ENCODE measurements at places on chromosomes 2 and 18. TPM values are rescaled to one million over a fixed set of nuclear protein-coding genes. Genes with fewer than 3 reads are reported as not detected.

DNA sequence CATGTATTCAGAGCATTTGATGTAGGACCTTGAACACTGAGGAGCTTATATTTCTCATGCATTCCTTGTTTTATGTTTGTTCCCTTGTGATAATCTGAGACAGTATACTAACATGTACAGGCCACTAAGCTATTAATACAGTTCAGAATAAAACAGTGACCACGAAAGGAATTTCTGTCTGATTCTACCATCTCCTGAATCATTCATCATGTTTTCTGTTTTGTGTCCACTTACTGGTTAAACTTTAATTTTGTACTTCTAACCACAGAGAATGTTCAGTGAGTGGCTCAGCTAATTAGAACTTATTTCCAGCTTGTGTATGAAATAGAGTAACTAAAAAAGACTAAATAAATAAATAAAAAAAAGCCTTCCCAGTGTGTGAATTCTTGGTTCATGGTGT lies 110.4 kb downstream of the LRP1B start:
- no peaks in the 10 kb centered on the region for H3K4me1 ChIP-seq
- no peak overlapping the region for H3K27ac ChIP-seq
- no peaks in the 10 kb centered on the region for H3K27me3 ChIP-seq
- no peak overlapping the region for H3K4me3 ChIP-seq

MERTK gene
- 26.9 TPM for total RNA-seq

- no peaks in the 10 kb centered on the region for H3K27me3 ChIP-seq
- H3K36me3 ChIP-seq: no peaks in the 10 kb centered on the region
- no peak for DNase-seq
- peaks cover 7% of the 10 kb centered on the region for H3K4me1 ChIP-seq
These were observed 95.9 kb downstream of the NCOA1 start for GRCh38 chr2:24586955-24587354.

- no peak for DNase-seq
- no peaks in the 10 kb centered on the region for H3K36me3 ChIP-seq
- peak overlapping the region; percentile 28 for H3K27ac ChIP-seq
- H3K4me3 ChIP-seq: no peak overlapping the region
- H3K27me3 ChIP-seq: no peaks in the 10 kb centered on the region
- peaks cover 74% of the 10 kb centered on the region for H3K4me1 ChIP-seq
These were observed 5.0 kb downstream of the KCTD1 start for GRCh38 chr18:26543373-26543772.

DNA sequence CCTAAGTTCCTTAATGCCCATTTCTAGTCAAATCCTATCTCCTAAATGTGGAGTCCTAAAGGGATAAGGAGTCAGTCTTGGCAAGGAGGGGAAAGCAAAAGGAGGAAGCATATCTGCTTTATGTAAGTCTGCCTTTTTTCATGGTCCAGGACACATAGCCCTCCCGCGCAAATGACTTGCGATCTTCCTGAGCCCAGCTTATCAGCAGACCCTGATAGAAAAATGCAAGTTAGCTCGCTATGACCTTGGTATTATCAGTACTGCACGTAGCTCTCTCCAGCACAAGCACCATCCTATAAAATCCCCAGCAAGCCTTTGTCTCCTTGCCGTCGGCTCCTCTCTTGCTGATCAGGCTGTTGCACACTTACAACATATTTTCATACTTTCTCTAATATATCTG lies 281.4 kb upstream of the KCNH7 start:
- DNase-seq: no peak
- no peaks in the 10 kb centered on the region for H3K27me3 ChIP-seq
- H3K4me3 ChIP-seq: no peak overlapping the region

AMMECR1L gene
- 13.8 TPM for total RNA-seq

- H3K36me3 ChIP-seq: no peaks in the 10 kb centered on the region
- no peaks in the 10 kb centered on the region for H3K4me1 ChIP-seq
- no peak overlapping the region for H3K4me3 ChIP-seq
- no peaks in the 10 kb centered on the region for H3K27me3 ChIP-seq
- no peak overlapping the region for H3K27ac ChIP-seq
These were observed 318.2 kb upstream of the SLC39A10 start for GRCh38 chr2:195338856-195339255.

GRCh38 chr2:233133239-233133638 lies 73.1 kb downstream of the INPP5D start:
- no peaks in the 10 kb centered on the region for H3K4me1 ChIP-seq
- no peak overlapping the region for H3K4me3 ChIP-seq
- DNase-seq: no peak
- H3K27ac ChIP-seq: no peak overlapping the region
- H3K36me3 ChIP-seq: peaks cover 5% of the 10 kb centered on the region

FEV gene
- total RNA-seq: not detected

GRCh38 chr18:69455125-69455524 lies 54.4 kb downstream of the DOK6 start:
- H3K36me3 ChIP-seq: no peaks in the 10 kb centered on the region
- no peak overlapping the region for H3K4me3 ChIP-seq
- H3K4me1 ChIP-seq: no peaks in the 10 kb centered on the region

DNA sequence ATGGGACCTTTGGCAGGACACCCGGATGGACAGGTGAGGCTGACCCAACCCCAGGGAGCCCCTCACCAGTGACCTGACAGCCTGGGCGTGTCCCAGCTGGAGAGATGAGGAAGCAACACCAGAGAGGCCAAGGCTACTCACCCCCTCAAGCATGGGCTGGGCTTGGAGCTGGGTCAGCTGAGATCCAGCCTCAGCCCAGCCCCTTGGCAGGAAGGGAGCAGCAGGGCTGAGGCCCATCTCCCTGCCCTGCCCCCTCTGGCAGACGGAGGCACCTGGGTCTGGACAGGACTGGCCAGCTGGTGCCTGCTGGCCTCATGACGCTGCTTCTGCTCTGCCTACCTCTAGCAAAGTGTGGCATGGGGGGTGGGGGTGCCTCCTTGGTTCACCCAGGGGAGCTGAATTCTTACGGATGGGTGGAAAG lies 37.8 kb downstream of the HS6ST1 start:
- no peaks in the 10 kb centered on the region for H3K4me1 ChIP-seq
- no peak for DNase-seq
- peak overlapping the region; percentile 54 for H3K27ac ChIP-seq
- H3K4me3 ChIP-seq: no peak overlapping the region
- peaks cover 24% of the 10 kb centered on the region for H3K36me3 ChIP-seq

GRCh38 chr18:22346953-22347605 lies 70.6 kb downstream of the CTAGE1 start:
- peak overlapping the region; percentile 68 for H3K27ac ChIP-seq
- H3K4me3 ChIP-seq: no peak overlapping the region
- no peaks in the 10 kb centered on the region for H3K36me3 ChIP-seq
- H3K27me3 ChIP-seq: no peaks in the 10 kb centered on the region

GRCh38 chr18:75406491-75407445 lies 20.7 kb downstream of the SMIM21 start:
- no peaks in the 10 kb centered on the region for H3K4me1 ChIP-seq
- H3K4me3 ChIP-seq: no peak overlapping the region
- H3K27ac ChIP-seq: no peak overlapping the region
- no peak for DNase-seq
- H3K27me3 ChIP-seq: no peaks in the 10 kb centered on the region

IL1F10 gene
- not detected for total RNA-seq

PAX8 gene
- 2.2 TPM for total RNA-seq

WIPF1 gene
- 56.5 TPM for total RNA-seq

- no peak overlapping the region for H3K4me3 ChIP-seq
- H3K36me3 ChIP-seq: peaks cover 7% of the 10 kb centered on the region
- no peak for DNase-seq
- no peak overlapping the region for H3K27ac ChIP-seq
- no peaks in the 10 kb centered on the region for H3K27me3 ChIP-seq
These were observed 12.6 kb downstream of the NDUFAF7 start for GRCh38 chr2:37244017-37244416.

GRCh38 chr2:175010848-175011254 lies 5.7 kb upstream of the CHN1 start:
- H3K4me3 ChIP-seq: no peak overlapping the region
- no peaks in the 10 kb centered on the region for H3K27me3 ChIP-seq
- H3K4me1 ChIP-seq: no peaks in the 10 kb centered on the region
- DNase-seq: no peak
- no peak overlapping the region for H3K27ac ChIP-seq
- no peaks in the 10 kb centered on the region for H3K36me3 ChIP-seq

SKOR2 gene
- total RNA-seq: not detected

GRCh38 chr2:204321027-204321800 lies 224.1 kb upstream of the PARD3B start:
- no peak overlapping the region for H3K27ac ChIP-seq
- H3K27me3 ChIP-seq: no peaks in the 10 kb centered on the region

DNA sequence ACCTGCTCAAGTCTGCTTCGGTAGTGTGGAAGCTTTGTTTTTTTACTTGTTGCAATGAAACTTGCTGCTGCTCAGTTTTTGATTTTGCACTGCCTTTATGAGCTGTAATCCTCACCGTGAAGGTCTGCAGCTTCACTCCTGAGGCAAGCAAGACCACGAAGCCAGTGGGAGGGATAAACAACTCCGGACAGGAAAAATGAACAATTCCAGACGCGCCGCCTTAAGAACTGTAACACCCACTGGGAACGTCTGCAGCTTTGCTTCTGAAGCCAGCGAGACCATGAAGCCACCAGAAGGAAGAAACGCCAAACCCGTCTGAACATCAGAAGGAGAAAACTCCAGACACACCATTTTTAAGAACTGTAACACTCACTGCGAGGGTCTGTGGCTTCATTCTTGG lies 245.7 kb upstream of the REG3G start:
- DNase-seq: no peak
- H3K36me3 ChIP-seq: no peaks in the 10 kb centered on the region
- H3K27ac ChIP-seq: no peak overlapping the region
- H3K27me3 ChIP-seq: no peaks in the 10 kb centered on the region

DNA sequence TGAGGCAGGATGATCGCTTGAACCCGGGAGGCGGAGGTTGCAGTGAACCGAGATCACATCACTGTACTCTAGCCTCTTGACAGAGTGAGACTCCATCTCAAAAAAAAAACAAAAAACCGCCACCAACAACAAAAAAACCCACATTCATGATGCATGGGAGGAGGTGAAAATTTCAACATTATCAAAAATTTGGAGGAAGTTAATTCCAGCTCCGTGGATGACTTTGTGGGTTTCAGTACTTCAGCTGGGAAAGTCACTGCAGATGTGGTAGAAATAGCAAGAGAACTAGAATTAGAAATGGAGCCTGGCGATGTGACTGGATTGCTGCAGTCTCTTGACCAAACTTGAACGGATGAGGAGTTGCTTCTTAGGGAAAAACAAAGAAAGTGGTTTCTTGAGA lies 74.3 kb downstream of the PRKCE start:
- H3K27ac ChIP-seq: no peak overlapping the region
- no peaks in the 10 kb centered on the region for H3K27me3 ChIP-seq
- peaks cover 3% of the 10 kb centered on the region for H3K4me1 ChIP-seq
- no peaks in the 10 kb centered on the region for H3K36me3 ChIP-seq
- DNase-seq: no peak
- H3K4me3 ChIP-seq: no peak overlapping the region

RAPH1 gene
- total RNA-seq: 43.9 TPM

KCNG3 gene
- total RNA-seq: 11.4 TPM

DNA sequence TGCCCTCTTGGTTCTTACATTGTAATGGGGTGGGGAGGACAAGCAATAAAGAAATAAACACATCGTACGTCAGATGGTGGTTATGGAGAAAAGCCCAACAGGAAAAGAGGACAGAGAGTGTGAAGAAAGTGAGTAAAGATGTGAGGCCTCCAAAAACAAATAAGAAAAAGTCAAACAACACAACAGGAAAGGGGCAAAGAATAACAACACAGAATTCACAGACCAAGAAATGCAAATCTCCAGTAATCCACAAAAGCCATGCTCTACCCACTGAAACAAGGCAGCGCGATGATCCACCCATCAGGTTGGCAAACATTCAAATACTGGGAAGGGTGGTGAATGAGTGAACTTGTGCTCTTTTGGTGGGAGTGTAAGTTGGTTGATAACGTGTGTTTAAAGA lies 16.7 kb upstream of the DUSP2 start:
- no peaks in the 10 kb centered on the region for H3K36me3 ChIP-seq
- DNase-seq: no peak
- H3K4me3 ChIP-seq: no peak overlapping the region
- H3K27ac ChIP-seq: peak overlapping the region; percentile 7

EVX2 gene
- not detected for total RNA-seq

HS6ST1 gene
- total RNA-seq: 21.6 TPM

DNA sequence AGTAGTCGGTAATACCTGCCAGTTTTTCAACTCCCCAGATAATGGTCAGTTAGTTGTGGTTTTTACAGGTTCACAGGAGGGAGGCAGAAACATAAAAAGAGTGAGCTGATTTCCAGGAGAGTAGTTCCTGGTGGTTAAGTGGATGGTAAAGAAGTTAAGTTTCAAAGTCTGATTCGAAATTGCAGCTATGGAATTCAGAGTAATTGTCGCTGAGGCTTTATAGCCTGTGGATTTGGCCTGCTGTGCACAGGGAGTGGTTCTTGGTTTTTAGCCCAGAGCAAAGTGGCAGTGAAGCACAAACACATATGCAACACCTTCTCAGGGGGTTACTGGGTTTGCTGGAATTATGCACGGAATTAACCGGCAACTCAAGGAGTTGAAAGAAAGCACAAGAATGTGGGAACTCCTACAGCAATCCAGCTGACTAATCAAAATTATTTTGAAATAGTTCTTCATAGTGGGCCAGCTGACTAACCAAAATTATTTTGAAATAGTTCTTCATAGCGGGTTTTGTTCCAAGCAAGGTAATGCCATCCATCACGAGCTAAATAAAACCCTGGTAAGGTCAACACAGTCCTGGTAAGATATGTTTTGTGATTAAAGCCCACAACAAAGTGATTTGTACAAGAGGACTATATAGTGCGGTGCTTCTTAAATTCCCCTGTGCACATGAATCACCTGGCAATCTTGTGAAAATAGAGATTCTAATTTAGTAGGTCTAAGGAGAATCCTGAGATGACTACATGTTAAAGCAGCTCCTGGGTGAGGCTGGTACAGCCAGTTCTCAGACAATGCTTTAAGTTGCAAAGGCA lies 94.4 kb downstream of the SGPP2 start:
- DNase-seq: peak; percentile 36
- H3K27ac ChIP-seq: no peak overlapping the region
- no peaks in the 10 kb centered on the region for H3K4me1 ChIP-seq

- no peaks in the 10 kb centered on the region for H3K27me3 ChIP-seq
- H3K27ac ChIP-seq: no peak overlapping the region
- no peaks in the 10 kb centered on the region for H3K36me3 ChIP-seq
- H3K4me3 ChIP-seq: no peak overlapping the region
- DNase-seq: no peak
These were observed 176.1 kb upstream of the TNP1 start for GRCh38 chr2:217035967-217036366.

FLACC1 gene
- 0.66 TPM for total RNA-seq
